ENCODE measurements at places on chromosomes 5 and 9. TPM values are rescaled to one million over a fixed set of nuclear protein-coding genes. Genes with fewer than 3 reads are reported as not detected.

DNA sequence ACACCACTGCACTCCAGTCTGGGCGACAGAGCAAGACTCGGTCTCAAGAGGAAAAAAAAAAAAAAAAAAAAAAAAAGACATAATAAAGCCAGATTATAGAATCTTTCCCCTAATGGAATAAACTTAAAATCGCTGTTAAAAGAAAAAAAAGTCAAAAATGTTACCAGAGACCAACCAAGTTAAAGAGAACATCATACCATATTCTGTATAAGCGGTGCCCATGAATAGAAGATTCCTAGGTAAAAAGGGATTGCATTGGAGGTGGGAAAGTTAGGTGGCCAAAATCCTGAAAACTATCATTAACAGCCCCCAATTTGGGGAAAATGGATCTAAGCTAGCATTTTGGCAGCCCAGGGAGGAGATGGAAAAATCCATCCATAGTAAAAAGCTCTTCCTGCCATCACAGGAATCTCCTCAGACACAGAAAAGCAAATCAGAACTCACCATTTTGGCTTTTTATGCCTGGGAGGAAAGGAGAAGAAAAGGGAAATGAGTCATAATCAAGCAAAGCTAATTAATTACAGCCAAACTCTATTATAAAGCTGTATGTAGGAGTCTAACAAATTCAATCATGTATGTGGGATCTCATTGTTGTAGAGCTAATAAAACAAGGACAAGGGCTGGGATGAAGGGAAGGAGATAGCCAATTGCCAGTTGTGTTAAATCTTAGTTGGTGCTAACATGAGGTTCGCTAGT is 363.8 kb downstream of the ARL15 start:
- DNase-seq: no peak

- DNase-seq: no peak
Measured at GRCh38 chr9:101421653-101422065, 13.9 kb downstream of the ALDOB start.

- DNase-seq: no peak
Measured at GRCh38 chr5:92944903-92945604, 636.0 kb downstream of the NR2F1-AS1 start.

Gene SH3PXD2B
- total RNA-seq: 5.1 TPM

Measured in cardiac septum (tissue), 1 donor.